Thymus (tissue), 14 donors: ENCODE measurements at places on chromosomes 12 and 14.

GRCh38 chr12:79782172-79782900 lies 91.6 kb upstream of the PAWR start:
- no peak for DNase-seq

- no peak for DNase-seq
These were observed 1.3 kb upstream of the CORO1C start for GRCh38 chr12:108732489-108733229.

DNA sequence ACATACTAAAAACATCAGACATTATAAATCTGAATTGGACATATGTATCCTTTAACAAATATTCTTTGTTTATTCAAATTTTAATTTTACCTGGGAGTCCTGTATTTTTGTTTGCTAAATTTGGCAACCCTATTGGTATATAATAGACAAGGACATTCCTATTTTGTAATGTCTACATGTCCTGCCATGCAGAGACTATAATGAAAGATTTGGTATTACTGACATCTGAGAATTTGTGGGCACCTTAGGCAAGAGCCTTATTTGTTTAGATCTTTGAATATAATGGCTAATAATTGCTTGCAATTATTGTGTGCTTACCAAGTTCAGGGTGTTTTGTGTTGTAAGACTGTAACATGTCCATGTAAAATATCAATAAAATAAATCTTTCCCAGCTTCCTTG lies 334.4 kb downstream of the KCNH5 start:
- DNase-seq: no peak

DNA sequence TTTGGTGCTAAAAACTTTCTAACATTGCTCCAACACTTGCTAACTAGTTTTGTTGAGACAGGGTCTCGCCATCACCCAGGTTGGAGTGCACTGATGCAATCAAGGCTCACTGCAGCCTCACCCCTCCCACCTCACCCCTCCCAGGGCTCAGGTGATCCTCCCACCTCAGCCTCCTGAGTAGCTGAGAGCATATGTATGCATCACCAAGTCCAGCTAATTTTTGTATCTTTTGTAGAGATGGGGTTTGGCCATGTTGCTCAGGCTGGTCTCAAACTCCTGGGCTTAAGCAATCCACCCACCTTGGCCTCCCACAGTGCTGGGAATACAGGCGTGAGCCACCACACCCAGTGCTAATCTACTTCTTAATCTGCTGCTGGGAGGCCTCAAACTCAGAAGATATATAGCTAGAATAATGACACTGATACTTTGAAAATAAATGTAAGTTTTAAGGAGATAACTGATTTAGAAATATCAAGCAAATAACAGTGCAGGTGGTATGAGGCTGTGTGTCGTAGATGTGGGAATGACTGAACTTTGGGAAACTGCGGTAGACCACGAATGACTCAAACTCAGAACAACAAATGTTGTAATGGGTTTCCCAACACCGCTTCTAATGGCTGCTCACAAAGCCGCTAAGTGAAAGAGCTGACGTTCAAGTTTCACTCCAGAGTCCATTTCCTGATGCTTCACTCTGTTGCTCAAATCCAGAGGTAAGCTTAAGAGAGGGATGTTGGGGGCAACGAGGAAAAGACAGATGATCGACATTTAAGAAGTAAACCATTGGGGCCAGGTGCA lies 10.0 kb downstream of the TMCC3 start:
- no peak for DNase-seq

- DNase-seq: no peak
These were observed 461.2 kb downstream of the FLRT2 start for GRCh38 chr14:85991156-85991555.
